BJ (cell line): ENCODE measurements at places on chromosomes 13 and 19. TPM values are rescaled to one million over a fixed set of nuclear protein-coding genes. Genes with fewer than 3 reads are reported as not detected.
A peak's percentile ranks its signal among the peaks of the same experiment; 100 is the strongest.

The KCNJ14 gene
- 0.31 and 0.34 TPM in 2 replicates for polyA plus RNA-seq

The KLK3 gene
- polyA plus RNA-seq, result not detected in 2 replicates

The METTL21C gene
- polyA plus RNA-seq, result not detected in 2 replicates

The CCDC70 gene
- not detected in 2 replicates for polyA plus RNA-seq

The PNMA8B gene
- 0.15 and 0.17 TPM in 2 replicates for polyA plus RNA-seq

The PLIN4 gene
- 0.01 TPM in 2 replicates for polyA plus RNA-seq

DNA sequence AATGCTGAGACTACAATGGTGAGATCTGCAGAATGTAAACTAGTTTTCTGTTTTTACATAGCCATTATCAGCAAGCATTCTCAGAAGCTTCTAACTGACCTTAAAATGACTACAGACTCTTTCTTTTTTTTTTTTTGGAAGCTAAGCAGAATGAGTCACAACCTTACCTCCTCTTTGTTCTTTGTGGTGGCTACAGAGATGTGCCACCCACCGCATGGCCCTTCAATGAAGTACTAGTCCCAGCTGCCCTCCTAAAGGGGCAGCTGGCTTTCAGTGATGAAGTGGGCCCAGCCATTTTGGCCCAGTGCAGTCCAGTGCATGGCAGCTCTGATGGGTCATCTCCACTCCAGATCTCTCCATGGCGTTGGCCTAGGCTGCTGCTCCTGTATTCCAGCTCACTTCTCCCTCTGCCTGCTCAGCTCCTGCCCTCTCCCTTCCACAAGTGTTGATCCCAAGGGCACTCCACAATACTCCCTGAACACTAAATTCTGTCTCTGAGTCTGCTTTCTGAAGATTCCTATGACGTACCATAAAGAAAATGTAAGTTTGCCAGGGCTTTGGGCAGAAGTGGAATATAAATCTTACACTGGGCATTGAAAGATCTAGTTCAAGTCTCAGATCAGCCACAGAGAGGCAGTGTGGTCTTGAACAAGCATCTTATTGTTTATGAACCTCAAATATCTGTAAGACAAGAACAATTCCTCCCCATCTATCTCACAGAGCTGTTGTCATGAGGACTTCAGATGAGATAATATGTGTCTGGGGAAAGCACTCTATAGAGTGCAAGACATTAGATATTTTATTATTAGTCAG, 85.6 kb downstream of the RXFP2 start:
- no peak for DNase-seq

GRCh38 chr19:57363688-57364181, 384 bp downstream of the TRAPPC2B start:
- no peak for DNase-seq

- DNase-seq, result peak; percentile 67
These were observed 141.7 kb upstream of the SERP2 start for GRCh38 chr13:44231786-44232516.

DNA sequence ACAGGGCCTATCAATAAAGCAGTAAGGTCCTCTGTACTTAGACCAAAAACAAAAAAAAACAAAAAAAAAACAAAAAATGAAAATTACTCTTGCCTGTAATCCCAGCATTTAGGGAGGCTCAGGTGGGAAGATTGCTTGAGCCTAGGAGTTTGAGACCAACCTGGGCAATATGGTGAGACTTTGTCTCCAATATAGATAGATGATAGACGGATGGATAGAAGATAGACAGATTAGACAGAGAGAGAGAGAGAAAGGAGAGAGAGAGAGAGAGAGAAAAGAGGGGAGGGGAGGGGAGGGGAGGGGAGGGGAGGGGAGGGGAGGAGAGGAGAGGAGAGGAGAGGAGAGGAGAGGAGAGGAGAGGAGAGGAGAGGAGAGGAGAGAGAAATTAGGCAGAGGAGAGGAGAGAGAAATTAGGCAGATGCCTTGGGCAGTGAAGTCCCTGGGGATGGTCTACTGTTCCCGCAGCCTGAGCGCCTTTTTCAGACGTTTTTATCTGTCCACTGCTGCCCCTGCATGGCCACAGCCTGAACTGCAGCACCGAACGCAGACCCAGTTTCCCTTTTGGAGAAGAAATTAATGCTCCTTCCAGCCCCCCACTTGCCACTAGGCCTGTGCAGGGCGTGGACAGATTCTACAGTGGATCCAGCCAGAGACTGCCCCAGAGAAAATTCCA, 9.8 kb upstream of the ZNF627 start:
- DNase-seq, result no peak

DNA sequence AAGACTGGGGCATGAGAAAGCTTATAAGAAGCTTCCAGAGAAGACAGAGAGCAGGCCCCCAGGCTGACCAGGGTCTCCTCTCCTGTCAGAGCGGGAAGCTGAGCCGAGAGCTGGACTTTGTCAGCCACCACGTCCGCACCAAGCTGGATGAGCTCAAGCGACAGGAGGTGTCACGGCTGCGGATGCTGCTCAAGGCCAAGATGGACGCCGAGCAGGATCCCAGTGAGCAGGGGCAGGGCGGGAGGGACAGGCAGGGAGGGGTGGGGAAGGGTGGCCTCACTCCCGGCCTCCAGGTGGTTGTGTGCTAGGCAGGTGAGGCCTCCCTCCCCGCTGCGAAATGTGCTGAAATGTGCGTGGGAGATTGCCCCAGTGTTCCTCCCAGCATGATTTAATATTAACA, 5.6 kb downstream of the NUCB1 start:
- DNase-seq, result no peak

DNA sequence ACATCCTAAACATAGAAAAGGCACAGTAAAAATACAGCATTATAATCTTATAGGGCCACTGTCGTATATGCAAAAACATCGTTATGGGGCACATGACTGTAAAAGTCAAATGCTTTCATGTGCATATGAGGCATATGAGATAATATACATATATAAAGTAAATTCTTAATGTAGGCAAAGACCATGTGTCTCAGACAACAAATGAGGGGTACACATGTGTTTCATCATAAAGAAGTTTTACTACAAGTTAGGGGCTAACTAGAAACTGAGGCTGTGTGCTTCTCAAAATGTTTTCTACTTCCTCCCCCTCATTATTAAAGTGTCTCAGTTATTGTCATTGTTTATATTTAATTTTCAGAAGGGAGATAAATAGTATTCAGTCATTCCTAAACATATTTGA, 309.6 kb downstream of the SHISA2 start:
- no peak for DNase-seq

DNA sequence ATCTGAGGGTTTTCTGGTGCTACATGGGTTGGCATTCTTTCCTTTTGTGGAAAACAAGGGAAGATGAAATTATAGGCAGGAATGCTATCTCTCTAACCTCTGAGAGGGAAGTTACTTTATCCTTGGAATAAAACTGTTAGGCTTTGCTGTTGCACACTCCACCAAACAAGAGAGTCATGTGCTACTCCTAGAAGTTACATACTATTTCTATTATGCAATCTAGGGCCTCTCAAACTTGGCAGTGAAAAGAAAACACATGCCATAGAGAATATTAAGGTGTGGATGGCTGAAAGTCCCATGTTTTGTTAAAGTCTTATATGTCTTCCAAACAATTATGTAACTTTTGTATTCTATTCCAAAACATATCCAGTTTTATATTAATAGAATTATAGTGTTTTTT, 367.9 kb downstream of the SLC7A1 start:
- no peak for DNase-seq

DNA sequence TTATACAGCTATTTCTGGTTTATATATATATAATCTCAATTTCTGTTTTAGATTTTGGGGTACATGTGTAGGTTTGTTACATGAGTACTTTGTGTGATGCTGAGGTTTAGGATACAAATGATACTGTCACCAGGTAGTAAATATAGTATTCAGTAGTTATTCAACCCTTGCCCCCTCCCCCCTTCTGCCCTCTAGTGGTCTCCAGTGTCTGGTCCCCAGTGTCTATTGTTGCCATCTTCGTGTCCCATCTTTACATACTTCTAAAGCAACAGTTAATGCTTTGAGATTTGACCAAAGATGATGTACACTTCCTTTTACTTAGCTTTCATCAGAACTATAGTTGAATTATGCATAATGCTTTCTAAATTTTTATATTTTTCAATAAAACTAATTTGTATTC, 1623.4 kb upstream of the PRR20A start:
- DNase-seq, result no peak

GRCh38 chr13:46855166-46855565, 41.7 kb downstream of the HTR2A start:
- DNase-seq, result no peak

DNA sequence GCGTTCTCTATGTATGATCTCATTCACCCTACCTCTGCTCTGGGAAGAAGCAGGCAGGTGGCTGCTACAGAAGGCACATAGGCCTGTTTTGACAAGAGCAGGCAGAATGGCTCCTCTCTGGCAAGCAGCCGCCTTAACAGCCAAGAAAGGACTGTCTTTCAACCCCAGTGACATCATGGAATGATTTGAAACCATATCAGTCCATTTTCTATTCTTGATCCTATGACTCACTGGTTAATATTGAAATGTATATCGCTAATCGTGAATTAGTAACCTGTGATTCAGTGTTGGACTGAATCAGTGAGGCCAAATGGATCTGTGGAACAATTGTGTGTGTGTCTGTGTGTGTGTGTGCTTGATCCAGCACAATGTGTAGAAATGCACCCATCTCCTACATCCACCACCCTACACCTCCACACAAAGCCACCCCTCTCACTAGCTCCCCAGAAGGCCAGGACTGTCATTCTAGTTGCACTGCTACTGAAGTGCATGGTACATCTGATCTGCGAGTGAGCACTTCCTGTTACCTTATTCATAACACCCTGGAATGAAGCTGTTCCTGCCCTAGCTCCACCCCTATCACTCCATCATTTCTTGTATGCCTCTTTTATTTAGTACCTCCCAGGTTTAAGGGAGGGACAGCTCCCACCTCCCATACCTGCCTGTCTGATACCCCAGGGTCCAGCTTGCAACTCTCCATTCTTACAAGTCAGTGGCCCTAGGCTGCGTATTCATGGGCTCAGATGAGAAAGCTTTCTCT, 460.0 kb downstream of the FOXO1 start:
- no peak for DNase-seq

DNA sequence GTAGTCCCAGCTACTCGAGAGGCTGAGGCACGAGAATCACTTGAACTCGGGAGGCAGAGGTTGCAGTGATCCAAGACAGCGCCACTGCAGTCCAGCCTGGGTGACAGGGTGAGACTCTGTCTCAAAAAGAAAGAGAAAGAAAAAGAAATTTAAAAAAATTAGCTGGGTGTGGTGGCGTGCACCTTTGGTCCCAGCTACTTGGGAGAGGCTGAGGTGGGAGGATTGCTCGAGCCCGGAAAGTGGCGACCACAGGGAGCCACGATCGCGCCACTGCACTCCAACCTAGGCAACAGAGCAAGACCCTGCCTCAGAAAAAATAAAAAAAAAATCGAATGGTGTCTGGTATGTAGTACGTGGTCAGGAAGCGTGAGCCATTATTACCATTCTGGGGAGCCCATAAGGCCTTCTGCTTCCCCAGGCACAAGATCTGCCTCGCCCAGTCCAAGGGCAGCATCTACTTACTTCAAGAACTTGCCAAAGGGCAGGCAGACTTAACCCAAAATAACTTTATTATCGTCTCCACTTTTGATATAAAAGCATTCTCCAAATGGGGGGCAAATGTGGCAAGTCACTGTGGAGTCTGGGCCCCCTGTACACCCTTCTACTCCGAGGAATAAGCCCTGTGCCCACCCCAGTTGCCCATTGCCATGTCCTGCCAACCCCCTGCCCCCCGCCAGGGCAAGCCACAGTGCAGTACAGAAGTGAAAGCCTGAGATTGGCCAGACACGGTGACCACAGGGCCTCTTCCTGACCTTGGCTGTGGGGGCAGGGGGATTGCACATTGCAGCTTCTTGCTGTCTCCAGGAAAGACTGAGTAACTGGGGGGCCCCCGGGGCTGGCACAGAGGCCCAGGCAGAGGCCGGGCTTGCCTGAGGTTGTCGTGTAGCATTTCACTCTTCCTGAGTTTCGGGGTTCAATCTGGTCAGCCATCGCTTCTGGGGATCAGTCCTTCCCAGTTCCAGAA, 12.6 kb downstream of the CCL25 start:
- DNase-seq, result no peak
